Omental fat pad (tissue), 4 donors: ENCODE measurements at places on chromosomes 7 and 10. TPM values are rescaled to one million over a fixed set of nuclear protein-coding genes. Genes with fewer than 3 reads are reported as not detected.

The ENKUR gene
- not detected for total RNA-seq

The GPR146 gene
- 37.3 TPM for total RNA-seq

The NRG3 gene
- 0.47 TPM for total RNA-seq

GRCh38 chr10:103896225-103896624 is 21.8 kb downstream of the STN1 start:
- DNase-seq, result no peak

DNA sequence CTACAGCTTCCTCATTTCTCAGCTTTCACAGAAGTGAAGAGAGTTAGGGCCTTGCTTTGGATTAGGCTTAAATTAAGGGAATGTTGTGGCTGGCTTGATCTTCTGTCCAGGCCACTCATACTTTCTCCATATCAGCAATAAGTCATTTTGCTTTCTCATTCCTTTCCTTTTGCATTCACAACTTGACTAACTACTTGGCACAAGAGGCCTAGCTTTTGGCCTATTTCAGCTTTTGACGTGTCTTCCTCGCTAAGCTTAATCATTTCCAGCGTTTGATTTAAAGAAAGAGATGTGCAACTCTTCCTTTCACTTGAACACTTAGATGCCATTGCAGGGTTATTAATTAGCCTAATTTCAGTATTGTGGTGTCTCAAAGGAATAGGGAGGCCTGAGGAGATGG is 712.0 kb downstream of the INHBA start:
- DNase-seq, result no peak

DNA sequence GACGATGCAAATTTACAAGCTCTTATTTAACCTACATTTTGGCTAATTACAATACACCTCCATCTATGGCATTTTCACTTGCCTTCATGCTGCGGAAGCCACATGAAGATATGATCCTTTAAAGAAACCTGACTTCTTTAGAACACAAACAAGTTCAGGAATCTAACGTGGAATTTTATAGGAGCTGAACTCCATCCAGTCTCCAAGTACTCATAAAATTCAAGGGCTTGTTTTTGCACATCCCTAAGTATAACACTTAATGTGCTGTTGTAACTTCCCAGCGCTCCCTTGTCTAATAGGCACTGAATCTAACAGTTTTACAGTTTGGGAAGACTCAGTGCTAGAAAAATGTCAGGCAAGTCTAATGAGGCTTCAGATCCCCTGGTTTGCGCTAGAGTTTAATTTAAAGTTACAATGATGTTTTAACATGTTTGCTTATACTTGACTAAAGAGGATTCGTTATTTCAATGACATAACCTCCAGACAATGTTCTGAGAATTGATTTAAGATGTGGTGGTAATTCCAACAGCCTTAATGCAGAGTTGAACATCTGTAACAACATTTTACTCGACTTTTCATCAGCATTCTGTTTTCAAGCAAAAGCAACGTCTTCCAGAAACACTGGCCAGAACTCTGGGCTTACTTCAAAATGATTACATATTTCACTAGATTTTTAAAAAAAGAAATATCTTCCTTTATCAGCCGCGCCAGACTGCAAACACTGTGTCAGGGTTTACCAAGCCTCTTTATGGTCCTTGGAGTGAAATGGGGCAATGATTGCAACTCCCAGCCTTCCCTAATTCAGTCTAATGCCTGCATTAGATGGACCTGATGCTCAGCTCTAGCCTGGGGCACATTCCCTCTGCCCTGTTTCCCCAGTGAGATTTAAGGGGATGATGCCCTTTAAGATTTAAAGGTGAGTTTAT is 664.3 kb downstream of the KCNMA1 start:
- no peak for DNase-seq

- no peak for DNase-seq
These were observed 148.3 kb downstream of the CDH23 start for GRCh38 chr10:71545001-71545400.

GRCh38 chr10:95841661-95842498 is 65.9 kb upstream of the CC2D2B start:
- DNase-seq, result no peak

GRCh38 chr10:7811000-7811399 is 7.3 kb upstream of the TAF3 start:
- DNase-seq, result no peak

DNA sequence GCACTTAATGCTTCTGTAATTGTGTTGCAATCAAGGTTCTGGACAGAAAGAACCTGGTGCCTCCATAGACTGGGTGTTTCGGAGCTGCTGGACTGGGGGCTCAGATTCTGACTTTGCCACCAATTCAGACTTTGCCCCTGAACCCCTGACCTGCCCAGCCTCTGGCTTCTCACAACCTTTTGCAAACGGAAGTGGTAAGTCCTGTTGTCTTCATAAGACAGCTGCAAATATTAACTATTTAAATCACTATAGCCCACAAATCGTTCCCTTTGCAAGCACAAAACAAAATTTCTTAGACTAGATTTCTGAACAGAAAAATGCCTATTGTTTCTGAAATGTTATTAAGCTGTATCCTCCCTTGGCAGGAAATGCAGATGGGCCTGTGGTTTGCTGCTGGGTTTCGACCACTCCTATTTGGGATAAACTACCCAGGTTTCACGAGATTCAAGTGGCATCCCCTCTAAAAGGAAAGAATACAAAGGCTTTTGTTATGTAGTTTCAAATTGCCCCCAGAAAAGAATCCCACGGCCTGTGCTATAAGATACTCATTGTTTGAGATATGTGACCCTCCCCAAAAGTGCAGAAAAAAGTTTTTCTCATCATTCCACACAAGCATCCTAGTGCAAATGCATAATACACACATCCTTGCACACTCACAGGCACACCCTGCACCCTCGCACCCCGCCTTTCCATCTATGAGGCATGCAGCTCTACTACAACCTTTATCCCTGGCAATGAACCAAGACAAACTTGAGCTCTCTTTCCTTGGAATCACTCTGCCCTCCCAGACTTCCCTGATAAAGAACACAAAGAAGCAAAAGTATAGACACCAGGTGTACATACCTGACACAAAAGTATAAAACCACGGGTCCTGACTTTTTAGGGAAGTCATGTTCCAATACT is 209.1 kb downstream of the PRPF18 start:
- no peak for DNase-seq

- DNase-seq, result no peak
These were observed 411.7 kb upstream of the NRP1 start for GRCh38 chr10:33746186-33746585.

- no peak for DNase-seq
These were observed 70.6 kb downstream of the MET start for GRCh38 chr7:116742641-116743040.

DNA sequence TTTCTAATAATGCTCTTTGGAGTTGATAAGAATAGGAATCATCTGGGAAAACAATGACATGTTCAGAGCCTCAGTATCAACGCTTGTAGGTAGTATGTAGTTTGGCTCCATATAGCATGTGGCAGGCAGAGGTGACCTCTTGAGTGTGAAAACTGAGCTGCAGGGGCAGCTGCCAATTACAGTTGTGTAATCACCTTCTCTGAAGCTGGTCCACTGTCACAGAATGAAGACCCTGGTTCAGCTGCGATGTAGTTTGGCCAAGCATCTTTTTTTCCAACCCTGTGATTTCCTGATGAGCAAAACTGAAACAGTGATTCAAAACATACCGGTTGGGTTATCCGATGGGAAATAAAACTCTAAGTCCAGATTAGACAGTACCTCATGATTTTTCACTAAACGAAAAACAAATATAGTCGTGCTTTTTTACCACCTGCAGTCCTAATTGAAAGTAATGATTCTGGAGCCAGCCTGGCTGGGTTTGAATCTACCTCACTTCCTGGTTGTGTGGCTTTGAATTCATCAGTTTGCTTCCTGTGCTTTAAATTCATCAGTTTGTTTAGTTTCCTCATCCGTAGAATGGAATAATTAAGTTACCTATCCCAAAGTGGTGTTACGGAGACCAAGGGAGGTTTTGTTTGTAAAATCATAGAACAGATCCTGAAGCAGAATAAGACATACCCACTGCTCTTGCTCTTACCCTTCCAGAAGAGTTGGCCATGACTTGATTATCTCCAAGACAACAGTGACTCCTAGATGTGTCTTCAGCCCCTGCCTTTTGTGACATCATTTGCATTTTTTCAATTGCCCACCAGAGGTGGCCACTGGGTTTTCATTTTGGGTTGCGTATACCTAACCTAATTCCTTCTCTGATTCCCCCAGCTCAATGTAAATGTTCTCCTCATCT is 87.4 kb downstream of the CELF2 start:
- no peak for DNase-seq

DNA sequence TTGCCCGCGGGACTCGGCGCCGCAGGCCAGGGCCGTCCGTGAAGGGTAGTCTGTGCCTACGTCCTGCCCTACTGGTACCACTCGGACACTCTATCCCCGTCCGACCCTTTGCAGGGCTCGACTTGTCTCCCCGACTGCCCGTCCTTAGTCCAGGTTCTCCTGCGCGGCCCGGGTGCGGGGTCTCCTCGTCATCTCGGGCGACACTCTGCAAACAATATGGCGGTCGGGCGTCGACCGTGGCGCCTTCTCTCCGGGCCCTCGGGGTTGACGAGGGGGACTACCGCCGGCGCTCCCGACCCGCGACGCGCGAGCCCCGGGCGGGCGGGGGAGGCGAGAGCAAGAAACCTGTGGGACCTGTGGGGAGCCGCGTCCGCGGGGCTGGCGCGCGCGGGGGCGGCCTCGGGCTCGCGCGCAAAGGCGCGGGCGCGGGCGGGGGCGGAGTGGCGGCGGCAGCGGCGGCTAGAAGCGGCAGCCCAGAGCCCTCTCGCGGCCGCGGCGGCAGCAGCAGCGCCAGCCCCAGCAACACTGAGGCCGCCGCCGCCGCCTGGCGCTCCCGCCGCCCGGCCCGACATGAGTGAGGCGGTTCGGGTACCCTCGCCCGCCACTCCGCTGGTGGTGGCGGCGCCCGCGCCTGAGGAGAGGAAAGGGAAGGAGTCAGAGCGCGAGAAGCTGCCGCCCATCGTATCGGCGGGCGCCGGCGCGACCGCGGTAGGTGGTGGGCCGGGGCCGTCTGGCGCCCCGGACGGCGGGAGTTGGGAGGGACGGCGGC is at the start of gene HECTD2:
Gene HECTD2 (plus strand): TSS at position 476 of the 769 bp plus-strand sequence. CDS start 95 bp downstream, at position 571.
- peak; percentile 33 for DNase-seq

DNA sequence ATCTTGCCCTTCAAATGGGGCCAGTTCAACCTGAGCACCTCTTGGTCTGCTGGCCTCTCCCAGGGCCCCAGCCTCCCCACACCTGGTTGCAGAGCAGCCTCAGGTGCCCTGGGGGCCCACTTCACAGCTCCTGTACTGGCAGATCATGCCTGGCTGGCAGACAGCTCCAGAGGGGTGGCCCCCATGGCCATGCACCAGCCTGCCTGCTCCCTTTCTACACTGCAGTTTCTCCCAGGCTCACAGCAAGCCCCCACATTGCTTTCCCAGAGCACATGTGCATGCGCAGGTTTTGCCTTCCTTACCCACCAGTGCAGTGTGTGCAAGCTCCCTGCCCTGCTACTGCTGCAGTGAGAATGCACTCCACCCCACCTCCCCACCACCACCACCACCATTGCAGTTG is 9.8 kb upstream of the MIOS start:
- no peak for DNase-seq

- DNase-seq, result peak; percentile 57
These were observed 248.9 kb downstream of the COBL start for GRCh38 chr7:51067757-51068156.

DNA sequence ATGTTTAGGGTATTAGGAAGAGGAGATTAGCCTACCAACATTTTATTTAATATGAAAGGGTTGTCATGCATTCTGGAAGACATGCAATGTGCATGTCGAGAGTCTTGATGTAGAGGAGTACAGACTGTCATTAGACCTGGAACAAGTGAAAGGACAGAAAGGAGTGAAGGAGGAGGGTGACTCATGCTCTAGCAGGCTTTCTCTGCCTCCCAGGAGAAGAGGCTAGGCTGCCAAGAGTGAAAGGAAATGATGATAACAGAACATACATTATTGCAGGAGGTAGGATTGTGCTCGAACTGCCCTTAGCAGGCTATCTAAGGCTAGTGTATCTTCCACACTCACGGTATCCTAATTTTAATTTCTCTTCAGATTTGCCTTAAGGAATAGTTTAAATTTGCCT is 228.8 kb downstream of the EXOC4 start:
- no peak for DNase-seq
